ENCODE measurements at places on chromosomes 4 and X.

DNA sequence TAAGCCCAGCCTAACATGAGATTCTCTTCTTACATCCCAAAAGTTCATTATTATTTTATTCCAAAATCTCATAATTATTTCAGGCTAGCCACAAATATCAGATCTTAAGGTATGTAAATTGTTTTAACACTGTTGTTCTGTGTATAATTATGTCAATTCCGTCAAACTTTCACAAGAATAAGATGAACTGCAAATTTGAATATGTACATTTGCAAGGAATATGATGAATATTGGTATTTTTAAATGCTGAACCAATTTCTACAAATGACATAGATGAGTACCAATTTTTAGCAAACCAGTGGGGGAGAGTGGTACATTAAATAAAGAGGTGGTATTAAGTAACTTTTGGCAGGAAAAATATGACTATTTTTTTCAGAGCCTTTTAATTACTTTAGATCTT, 282.3 kb upstream of the MAD2L1 start:
- DNase-seq = no peak

DNA sequence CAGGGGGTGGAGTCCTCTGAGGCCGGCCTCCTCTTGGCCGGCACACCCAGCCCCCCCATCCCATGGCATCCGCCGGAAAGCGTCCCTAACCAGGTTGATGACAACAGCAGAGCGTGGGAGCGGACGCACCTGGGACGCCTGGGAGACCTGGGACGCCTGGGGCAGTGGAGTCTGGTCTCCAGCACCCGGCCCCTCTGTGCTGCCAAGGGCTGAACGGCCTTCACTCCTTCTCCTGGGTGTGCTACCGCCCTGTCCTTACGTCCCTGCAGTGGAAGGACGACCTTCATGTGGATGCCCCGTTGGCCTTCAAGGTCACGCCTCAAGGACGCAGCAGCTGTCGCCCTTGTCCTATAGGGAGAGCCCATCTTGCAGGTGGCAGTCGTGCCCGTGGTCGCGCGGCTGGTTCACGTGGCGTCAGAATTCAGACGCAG, 26.9 kb downstream of the NKX1-1 start:
- DNase-seq = no peak

DNA sequence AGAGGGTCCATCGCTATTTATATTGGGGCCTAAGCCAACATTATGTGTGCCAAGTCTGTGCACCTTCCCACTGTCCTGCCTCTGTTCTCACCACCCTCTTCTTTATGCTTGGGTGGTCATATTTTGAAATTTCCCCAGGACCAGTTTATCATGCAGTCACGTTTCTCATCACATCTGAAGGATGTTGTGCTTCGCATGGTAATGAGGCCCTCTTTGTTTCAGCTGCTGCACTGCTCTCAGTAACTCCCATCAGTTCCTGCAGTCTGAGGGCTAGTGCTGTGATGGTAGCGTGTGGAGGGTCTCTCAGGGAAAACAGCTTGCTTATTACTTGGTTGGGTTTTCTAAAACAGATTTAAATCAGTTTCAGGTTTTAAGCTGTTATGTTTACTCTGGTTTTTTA, 288.0 kb downstream of the AFF2 start:
- DNase-seq = no peak

- DNase-seq = no peak
Measured at GRCh38 chr4:123346951-123347350, 49.6 kb upstream of the SPRY1 start.

- DNase-seq = no peak
Measured at GRCh38 chr4:108779958-108780357, 17.1 kb upstream of the ETNPPL start.

- peak; percentile 4 for DNase-seq
Measured at GRCh38 chr4:22356987-22357596, 158.8 kb downstream of the ADGRA3 start.

GRCh38 chr4:99402765-99403164, 32.4 kb downstream of the ADH7 start:
- DNase-seq = no peak

Data from RPMI8226 (cell line).